LoVo (cell line): ENCODE measurements at places on chromosomes 5 and 9.
A peak's percentile ranks its signal among the peaks of the same experiment; 100 is the strongest.

DNA sequence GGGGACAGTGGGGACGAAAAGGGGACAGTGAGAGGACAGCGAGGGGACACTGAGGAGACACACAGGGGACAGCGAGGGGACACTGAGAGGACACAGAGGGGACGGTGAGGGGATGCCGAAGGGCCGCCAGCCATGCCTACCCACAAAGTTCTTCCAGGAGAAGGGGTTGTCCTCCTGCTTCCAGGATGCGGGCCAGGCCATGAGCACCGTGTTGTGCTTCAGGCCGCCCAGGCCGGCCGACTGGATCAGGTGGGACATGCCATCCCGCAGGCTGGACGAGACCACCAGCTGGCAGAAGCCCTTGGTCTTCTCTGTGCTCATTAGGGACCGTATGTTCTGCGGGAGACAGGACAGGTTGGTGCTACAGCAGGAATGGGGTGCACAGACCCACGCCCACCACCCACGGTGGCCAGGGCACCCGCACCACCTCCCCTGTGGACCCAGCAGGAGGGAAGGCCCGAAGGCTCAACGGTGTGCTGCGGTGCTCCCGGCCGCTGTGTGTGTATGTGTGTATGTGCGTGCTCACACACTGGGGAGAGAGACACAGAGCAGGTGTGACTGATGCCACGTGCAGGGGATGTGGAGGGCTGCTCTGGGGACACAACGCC lies 46.6 kb downstream of the SLC12A7 start:
- no peak for DNase-seq

GRCh38 chr5:126139086-126139485 lies 284.1 kb upstream of the GRAMD2B start:
- DNase-seq = no peak

DNA sequence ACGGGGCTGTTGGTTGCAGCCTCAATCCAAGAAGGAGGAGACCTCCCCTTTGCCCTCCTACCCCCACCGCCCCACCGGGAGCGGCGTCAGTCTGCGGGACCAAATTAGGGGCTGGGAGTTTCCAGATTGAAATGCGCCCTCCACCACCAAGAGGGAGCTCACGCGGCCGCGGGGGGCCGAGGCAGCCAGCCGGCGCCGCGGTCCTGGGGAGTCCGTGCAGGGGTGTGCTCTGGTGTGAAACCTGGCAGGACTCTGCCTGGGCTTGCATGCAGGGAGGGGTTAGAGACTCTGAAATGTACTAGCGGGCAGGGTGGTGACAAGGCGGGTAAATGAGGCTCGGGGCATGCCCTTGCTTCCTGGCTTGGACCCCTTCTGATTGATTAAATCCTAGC lies 989 bp upstream of the FBN2 start:
- no peak for DNase-seq

- DNase-seq = no peak
These were observed 4.0 kb downstream of the RGS7BP start for GRCh38 chr5:64509828-64510227.

GRCh38 chr5:18745042-18745987 lies 1111.1 kb downstream of the TAF11L14 start:
- peak; percentile 38 for DNase-seq

DNA sequence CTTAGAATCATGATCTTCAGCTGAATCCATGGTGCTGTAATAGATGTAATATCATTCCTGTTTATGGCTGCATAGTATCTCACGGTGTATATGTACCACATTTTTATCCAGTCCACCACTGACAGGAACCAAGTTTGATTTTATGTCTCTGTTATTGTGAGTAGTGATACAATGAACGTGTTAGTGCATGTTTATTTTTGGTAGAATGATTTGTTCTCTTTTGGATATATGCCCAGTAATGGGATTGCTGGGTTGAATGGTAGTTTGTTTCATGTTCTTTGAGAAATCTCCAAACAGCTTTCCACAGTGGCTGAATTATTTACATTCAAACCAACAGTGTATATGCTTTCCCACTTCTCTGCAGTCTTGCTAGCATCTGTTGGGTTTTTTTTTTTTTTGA lies 175.1 kb upstream of the CDH10 start:
- DNase-seq = no peak

GRCh38 chr5:124952566-124952965 lies 206.1 kb upstream of the ZNF608 start:
- DNase-seq = no peak

- no peak for DNase-seq
These were observed 44.8 kb upstream of the SLC1A3 start for GRCh38 chr5:36561601-36562000.

DNA sequence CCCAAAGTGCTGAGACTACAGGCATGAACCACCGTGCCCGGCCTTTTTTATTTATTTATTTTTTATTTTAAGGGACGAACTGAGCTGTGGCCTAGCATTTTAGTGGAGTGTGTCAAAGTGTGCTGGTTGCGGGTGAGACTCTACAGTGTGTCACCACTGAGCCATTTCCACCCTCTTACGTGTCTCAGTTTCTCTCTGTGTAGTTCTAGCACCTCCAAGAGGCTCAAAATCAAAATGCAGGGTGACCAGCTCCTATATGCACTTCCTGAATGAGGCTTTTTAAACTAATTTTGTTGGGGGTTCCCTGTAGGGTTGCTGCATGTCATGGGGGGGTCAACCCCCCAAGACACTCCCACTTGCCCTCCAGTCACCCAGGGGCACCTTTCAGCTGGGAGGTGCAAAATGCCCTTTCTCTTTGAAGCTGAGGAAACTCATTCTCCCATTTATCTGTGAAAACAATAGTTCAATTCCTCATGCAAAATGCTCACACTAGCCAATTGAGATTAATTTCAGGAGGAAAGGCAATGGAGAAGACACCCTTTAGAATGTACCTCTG lies 69.3 kb downstream of the COL15A1 start:
- DNase-seq = no peak

DNA sequence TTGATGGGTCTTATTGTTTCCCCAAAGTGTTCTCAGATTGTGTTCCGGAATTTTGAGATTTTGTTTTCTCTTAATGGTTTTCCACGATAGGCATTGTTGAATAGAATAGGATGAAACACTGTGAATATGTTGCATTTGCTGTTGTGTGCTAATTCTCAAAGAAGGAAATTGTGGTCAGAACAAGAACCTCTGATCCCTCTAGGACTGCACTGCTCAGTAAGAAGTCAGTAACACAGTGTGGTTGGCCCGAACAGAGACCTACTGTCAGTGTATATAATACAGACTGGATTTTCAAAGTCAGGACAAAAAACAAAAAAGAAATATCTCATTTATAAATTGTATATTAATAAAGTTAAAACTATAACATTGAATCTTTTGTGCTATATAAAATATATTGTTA lies 494.8 kb downstream of the MAT2B start:
- DNase-seq = no peak

GRCh38 chr5:168055141-168055683 lies 236.2 kb upstream of the WWC1 start:
- no peak for DNase-seq

DNA sequence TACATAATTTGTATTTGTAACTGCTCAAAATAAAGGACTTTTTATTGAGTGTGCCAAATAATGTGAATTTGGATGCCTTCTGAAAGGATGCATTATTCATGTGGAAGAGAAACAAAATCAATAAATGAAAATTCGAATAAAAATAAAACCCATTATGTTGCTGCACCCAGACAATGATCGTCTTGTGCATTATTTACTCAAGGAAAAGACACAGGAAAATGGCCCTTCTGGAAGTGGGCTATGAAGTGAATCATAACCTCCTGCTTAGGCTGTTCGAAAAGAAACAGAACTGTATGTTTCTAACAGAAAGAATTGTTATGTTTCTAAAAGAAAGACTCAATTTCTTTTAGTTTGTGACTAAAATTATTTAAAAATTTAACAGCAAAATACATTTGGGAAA lies 168.9 kb upstream of the NFIB start:
- no peak for DNase-seq

DNA sequence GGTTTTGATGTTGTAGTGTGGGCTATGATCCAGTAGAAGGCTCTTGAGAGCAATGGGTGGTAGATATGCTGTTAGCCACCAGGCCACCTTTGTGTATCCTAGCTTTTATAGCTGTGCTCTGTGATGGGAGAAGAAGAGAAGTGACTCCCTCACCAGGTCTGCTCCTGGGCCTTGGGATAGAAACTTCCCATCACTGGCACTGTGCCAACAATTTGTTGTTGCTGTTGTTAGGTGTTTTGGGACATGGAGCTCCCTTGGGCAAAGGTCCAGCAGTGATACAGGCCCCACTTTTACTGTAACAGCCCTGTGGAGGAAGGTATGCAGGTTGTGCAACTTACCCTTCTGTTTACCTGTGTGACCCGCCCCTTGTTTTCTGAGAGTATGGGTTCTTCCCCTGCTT lies 570.9 kb upstream of the GRIN3A start:
- DNase-seq = no peak
